ENCODE measurements at places on chromosomes 13 and 19.

DNA sequence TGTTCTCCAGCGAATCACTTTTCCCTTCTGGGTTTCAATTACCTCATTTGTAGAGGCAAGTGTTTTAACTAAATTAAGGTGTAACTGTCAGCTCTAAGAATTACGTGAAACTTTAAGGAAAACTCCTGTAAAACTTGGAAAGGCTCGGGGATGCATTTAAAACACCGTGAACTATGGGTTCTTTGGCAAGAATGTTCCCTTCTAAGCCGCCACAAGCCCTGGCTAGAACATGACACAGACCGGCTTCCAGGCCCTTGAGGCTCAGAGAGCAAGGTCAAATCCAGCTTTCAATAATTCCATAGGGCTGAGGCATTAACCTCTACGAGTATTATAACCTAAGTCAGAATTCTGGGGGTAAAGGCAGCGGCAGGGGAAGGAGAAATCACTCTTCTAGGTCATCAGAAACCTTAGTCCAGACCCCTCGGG is 685 bp downstream of the VWA8 start:
- DNase-seq: peak; percentile 15

DNA sequence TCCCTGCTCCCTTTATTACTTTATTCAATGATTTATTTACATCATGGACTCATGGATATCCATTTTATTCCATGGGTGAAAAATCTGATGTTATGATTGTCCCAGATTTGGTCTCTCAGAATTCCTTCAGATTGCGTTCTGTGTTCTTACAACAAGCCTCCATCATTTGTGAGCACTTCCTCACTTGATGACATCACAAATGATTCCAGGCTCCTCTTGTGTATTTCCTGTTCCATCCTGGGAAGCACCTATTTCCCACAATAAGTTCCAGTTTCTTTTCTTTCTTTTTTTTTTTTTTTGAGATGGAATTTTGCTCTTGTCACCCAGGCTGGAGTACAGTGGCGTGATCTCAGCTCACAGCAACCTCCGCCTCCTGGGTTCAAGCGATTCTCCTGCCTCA is 6.7 kb downstream of the ACP7 start:
- DNase-seq: no peak

GRCh38 chr19:23774106-23774505 is 15.4 kb upstream of the ZNF681 start:
- DNase-seq: no peak

- no peak for DNase-seq
Measured at GRCh38 chr13:49814551-49815270, 22.2 kb upstream of the KPNA3 start.

DNA sequence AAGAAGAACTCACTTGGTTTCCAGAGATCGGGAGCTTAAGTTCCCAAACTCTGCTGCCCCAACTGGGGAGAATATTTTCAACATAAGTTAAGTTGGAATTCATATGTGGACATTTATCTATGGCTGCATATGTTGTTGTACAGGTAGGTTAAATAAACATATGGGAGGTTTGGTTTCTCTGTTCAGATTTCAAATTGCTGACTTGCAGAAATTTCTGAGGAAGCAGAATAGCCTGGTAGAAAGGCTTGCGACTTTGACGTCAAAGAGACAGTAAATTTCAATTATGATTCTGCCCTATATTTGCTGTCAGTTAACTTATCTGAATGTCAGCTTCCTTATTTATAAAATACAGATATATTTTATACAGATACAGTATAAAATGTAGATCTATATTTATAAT is 40.0 kb upstream of the TPP2 start:
- no peak for DNase-seq

DNA sequence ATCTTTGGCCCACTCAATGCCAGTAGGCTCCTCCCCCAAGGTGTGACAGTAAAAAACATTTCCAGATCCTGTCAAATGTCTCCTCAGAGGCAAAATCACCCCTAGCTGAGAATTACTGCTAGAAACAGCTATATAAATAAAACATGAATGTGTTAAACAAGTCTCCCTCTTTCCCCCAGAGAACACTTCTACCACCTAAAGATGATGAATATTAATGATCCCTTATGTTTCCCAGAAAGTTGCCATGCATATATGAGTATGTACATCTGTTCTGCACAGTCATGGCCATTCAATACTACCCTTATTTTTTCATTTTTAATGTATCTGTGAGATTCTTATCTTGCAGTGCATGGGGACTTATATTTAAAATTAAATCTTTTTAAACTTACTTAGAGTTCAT is 230.0 kb downstream of the SHISA2 start:
- DNase-seq: no peak

GRCh38 chr13:111213964-111214726 is 99.0 kb downstream of the ARHGEF7 start:
- DNase-seq: no peak

- DNase-seq: no peak
Measured at GRCh38 chr19:55962186-55962585, 14.6 kb downstream of the NLRP8 start.

- DNase-seq: no peak
Measured at GRCh38 chr19:2623798-2624197, 78.7 kb downstream of the GNG7 start.

DNA sequence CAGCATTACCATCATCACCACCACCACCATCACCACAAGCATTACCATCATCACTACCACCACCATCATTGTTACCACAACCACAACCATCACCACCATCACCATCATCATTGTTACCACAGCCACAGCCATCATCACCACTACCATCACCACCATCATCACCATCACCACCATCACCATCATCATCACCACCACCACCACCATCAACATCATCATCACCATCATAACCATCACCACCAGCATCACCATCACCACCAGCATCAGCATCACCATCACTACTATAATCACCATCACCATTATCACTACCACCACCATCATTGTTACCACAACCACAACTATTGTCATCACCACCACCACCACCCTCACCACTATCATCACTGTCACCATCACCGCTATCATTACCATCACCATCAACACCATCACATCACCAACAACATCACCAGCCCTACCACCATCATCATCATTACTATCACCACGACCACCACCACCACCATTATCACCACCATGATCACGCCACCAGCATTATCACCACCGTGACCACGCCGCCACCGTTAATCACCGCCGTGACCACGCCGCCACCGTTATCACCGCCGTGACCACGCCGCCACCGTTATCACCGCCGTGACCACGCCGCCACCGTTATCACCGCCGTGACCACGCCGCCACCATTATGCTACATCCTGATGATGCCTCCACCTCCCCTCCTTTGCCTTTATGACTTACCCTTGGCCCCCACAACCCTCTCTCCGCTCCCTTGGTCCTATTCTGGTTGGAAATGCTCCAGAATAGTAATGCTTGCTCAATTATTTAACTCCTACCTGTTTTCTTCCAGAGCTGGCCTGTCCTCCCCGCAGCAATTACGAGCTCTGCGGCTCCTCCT is 10.0 kb upstream of the FXYD3 start:
- DNase-seq: no peak

GRCh38 chr19:35098413-35099049 is 17.1 kb upstream of the FXYD3 start:
- no peak for DNase-seq

- peak; percentile 79 for DNase-seq
Measured at GRCh38 chr19:19488875-19489690, 26.3 kb downstream of the TSSK6 start.

DNA sequence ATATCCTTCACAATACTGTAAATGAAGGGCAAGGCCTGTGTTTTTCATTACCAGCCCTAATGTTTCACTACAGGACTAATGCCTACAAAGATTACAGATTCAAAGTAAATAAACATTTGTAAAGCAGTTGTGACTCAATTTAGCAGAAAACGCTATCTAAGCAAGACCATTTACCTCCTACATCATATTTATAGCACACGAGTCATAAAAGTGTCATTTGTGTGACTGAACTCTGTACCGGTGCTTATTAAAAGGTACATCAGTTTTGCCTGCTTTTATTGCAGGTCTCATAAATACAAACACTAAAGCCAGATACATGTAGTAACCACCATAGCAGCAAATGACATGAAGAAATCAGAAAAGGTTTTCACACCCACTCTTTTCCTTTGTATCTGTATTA is 61.5 kb upstream of the SLC15A1 start:
- no peak for DNase-seq

DNA sequence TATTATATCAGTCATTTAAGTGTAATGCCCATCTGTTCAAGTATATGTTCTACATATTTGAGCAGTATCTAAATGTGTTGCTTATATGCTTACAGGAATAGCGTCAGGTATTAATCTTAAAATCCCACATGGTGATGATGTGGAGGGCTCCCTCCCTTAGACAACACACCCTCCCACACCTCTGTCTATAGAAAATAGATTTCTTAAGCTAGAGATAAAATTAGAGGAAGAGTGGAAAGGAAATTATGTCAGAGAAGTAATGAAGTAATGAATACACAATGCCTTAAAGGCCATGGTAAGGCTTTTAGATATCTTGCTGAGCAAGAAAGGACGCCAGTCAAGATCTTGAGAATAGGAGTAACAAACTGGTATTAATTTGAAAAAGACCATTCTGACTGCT is 12.4 kb downstream of the ZDHHC20 start:
- no peak for DNase-seq

DNA sequence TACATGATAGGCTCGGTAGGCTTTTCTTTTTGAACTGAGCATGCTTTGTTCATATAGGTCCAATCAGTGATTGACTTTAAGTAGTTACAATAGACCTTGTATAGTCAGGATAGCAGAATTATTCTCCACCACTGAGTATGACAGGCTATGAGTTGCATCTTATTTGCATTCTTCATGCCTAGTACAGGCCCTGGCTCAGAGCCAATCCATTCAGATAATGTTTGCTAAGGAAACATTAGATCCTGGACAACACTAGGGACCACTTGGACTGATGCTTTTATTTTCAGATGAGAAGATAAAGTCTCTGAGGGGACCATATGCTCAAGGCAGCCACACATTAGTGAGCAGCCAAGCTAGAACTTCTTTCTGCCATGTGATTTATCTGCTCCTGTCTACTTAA is 133.9 kb downstream of the KL start:
- DNase-seq: no peak

DNA sequence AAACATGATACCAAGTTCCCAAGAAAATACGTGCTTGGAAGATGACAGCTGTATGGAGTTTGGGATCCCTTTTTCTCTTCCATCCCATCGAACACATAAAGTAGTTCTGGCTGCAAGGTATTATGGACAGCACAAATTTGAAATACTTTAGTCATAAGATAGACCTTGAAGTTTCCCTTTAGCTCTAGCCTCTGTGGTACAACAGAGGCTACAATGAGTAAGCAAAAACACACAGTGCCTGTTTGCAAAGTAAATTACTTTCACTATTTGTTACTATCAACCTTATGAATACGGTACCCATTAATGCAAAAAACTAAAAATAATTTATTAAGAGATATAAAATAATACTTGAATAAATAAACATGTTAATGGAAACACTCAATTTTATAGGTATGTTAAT is 21.0 kb upstream of the LRCH1 start:
- DNase-seq: no peak

DNA sequence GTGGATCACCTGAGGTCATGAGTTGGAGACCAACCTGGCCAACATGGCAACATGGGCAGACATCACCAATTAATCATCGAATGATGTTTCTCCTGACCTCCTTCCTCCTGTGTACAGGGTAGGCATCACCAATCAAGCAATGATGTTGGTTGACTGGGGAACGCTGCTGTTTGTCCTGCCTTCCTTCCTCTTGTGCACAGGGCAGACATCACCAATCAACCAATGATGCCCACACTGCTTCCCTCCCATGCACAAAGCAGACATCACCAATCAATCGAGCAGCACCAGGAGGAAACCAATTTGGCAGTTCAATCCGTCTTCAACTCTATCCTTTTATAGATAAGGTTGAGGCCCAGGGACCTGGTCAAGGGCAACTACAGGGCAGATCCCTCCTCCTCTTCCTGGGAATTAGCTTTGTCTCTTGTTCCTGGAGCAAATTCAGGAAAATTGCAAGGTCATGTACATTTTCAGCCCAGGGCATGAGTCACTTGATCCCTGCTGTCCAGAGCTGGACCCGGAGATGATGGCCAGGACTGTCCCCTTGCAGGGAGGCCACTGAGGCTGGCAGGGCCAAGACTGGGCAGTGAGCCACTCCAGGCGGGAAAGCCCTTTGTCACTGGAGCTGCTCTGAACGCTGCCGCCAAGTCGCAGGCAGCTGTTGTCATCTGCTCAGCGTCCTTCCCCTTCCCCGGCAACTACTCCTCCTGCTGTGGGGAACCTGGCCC is 5.3 kb upstream of the CSNK1G2 start:
- DNase-seq: no peak

DNA sequence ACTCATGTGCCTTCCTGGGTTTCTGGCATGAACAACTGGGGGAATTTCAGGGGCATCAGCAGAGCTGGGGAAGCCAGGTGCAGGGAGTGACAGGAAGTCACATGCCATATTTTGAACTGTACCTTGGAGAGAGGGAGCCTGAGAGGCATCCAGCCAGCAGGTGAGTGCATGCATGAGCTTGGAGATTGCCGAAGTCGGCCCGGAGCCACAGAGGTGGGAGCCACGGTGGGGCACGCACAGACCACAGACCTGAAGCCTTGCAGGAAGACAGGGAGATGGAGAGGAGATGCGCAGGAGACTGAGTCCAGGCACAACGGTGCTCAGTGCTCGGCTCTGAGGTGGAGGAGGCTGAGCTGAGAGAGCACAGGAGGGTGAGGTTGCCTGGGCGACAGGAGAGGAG is 55.1 kb downstream of the CDADC1 start:
- DNase-seq: no peak

- no peak for DNase-seq
Measured at GRCh38 chr13:102504002-102504401, 92.8 kb upstream of the TPP2 start.

DNA sequence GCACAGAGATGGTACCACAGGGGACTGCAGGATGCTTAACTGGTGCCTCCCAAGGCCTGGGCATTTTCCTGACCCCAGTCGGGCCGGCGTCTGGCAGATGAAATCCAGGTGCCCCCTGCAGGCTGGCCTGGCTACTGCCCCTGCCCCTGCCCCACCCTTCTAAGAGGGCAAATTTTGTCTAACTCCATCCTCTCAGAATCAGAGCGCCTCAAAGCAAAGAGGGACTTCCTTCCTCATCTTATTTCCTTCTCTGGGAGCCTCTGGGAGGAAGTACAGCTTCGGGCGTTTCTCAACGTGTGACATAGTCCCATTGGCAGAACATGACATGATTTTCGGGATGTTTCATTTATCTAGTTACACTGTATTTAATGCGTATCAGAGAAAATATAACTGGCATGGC is 2.7 kb downstream of the PRKACA start:
- peak; percentile 71 for DNase-seq

- DNase-seq: peak; percentile 82
Measured at GRCh38 chr19:51607920-51608562, 22.2 kb downstream of the SIGLEC5 start.

DNA sequence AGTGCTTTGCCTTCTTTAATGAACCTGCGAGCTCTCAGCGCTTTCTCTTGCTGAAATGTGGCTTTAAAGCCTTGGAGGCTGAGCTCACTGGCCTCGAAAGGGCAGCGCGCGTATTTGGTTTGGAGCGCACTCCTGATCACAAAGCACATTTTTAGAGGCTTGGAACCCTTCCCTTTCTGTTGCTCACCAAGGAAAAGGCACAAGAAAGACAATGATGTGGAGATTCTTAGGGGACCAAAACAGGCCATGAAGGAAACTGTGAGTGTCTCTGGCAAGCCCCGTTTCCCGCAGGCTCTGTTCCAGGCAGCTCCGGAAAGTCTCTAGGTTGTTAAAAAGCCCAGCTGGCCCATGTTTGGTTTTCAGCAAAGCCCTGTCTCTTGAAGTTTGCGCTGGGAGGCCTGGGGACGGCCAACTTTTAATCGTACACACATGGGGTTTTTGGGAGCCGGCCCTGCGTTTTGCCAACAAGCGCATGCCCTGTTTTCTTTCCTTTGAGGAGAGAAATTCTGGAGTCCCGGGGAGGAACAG is 9.4 kb upstream of the SPC24 start:
- DNase-seq: peak; percentile 70

Measured in transverse colon (tissue), 4 donors.